ENCODE measurements at places on chromosomes 2 and 18.
A peak's percentile ranks its signal among the peaks of the same experiment; 100 is the strongest.

DNA sequence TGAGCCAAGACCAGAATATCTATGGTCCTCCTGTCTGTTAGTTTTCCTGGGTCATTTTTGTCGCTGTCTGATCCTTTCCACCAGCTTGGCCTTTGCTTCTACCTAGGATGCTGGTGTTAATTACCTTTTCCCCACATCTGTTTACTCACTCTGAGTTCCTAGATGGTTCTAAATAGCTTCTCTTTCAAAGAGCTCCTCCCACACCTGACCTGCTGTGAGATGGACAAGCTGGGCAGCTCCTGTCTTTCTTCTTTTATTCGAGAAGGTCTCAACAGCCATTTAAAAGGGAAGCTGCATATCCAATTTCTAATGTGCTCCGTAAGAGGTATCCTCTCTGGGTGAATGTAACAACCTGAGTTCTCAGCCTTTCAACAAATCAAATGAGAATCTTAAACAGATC, 156.2 kb downstream of the HRH4 start:
- no peak for DNase-seq

GRCh38 chr2:23385351-23385747, 370 bp downstream of the KLHL29 start:
- DNase-seq: peak; percentile 45

- no peak for DNase-seq
Observed at GRCh38 chr18:9082711-9083510, 19.6 kb upstream of the NDUFV2 start.

DNA sequence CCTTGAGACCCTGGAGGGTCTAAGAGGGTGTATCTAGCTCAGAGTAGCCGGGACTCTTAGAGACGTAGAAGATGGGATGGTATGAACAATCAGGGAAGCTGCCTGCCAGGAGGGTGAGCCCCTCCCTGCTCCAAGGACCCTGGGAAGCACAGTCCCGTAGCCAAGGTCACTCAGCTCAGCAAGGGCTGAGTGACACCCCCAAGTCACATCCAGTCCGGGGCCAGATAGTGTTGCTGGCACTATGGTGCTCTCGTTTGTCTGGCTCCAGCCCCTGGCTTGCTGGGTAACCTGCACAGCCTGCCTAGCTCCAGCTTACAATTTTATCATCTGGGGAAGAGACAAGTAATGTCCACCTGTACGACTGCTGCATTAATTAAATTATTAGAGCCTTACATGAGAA, 22.3 kb downstream of the REEP1 start:
- DNase-seq: no peak

DNA sequence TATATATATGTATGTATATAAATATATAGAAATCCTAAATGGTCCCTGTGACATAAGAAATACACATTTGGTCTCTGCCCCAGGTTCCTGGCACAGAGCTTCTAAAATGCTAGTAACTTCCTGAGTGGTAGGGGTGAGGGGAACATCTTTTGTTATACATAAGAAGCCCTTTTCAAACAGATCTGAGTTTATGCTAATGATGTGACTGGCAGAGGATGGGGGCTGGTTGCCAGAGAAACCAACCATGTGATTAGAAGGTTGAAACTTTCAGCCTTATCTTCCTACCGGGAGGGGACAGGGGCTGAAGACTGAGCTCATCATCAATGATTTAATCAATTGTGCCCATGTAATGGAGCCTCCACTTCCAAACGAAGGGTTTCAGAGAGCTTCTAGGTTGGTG, 16.3 kb downstream of the MFSD2B start:
- DNase-seq: no peak

GRCh38 chr2:64192125-64192479, 47.9 kb upstream of the PELI1 start:
- no peak for DNase-seq

- no peak for DNase-seq
Observed at GRCh38 chr2:134866498-134867099, 28.2 kb downstream of the ACMSD start.

GRCh38 chr2:444937-445884, 157.3 kb upstream of the ALKAL2 start:
- DNase-seq: no peak

- no peak for DNase-seq
Observed at GRCh38 chr2:223097888-223098383, 45.9 kb downstream of the KCNE4 start.

GRCh38 chr2:215878476-215879063, 134.8 kb downstream of the MREG start:
- DNase-seq: no peak
